Keratinocyte (primary cell): ENCODE measurements at places on chromosomes 2 and 18.

- H3K27me3 ChIP-seq = no peaks in the 10 kb centered on the region
- no peaks in the 10 kb centered on the region for H3K4me1 ChIP-seq
- no peak overlapping the region for H3K4me3 ChIP-seq
- no peak for DNase-seq
- H3K36me3 ChIP-seq = peaks cover 10% of the 10 kb centered on the region
Observed at GRCh38 chr18:45879681-45880655, 54.5 kb downstream of the SIGLEC15 start.

DNA sequence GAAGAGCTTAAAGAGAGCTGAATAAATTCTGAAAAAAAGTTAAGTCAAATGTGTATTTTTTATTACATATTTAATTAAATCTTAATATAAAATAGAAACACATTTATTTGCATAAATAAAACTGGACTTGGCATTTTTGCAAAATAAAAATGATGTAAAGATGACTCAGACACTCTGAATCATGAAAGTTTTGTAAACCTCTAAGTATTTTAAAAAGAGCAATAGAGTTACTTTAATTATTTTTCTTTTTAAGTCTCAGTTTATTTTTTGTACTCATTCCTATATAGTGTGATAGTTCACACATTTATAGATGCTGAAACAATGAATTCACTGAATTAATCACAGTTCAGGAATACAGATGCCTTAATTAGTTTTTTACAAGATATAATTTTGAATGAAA, 109.9 kb upstream of the DTNA start:
- no peak for DNase-seq
- H3K27me3 ChIP-seq = no peaks in the 10 kb centered on the region
- no peaks in the 10 kb centered on the region for H3K36me3 ChIP-seq
- H3K27ac ChIP-seq = no peak overlapping the region

- no peaks in the 10 kb centered on the region for H3K27me3 ChIP-seq
- H3K4me1 ChIP-seq = no peaks in the 10 kb centered on the region
- no peak overlapping the region for H3K4me3 ChIP-seq
- no peak for DNase-seq
Observed at GRCh38 chr2:31523871-31524492, 56.8 kb downstream of the SRD5A2 start.

GRCh38 chr18:10072671-10073175, 158.9 kb downstream of the VAPA start:
- no peak overlapping the region for H3K27ac ChIP-seq
- peaks cover 11% of the 10 kb centered on the region for H3K27me3 ChIP-seq
- peaks cover 7% of the 10 kb centered on the region for H3K4me1 ChIP-seq
- no peaks in the 10 kb centered on the region for H3K36me3 ChIP-seq
- no peak for DNase-seq

DNA sequence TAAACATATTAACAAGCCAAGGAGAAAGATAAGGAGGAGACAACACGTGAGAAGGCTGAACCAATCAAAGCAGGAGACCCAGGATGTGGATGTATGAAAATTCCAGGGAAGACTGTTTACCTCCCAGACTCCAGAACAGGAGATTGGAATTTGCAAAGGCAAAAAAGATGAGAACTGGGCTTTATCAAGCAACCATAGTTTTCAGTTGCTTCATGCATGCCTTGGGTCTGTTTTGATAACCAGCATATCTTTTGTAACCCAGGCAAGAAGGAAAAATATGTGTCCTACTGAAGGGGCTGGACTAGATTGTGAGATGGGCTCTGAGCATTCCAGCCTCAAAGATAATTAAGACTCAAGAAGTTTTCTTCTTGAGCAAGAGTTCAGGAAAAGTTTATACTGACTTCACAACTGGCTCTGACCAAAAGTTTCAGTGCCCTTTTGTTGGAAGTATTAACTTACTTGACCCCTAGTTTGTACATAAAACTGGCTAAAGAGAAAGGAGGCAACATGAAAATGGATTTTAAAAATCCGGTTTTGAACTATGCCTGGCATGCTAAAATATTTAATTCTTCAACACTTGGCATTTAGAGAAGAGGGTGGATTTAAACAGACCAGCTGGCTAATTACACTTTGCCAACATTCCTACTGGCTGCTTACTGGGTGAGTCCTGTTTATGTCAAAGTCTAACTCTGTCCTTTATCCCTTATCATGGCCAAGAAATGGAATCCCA, 79.3 kb upstream of the CD28 start:
- H3K27ac ChIP-seq = no peak overlapping the region
- DNase-seq = no peak
- H3K27me3 ChIP-seq = no peaks in the 10 kb centered on the region
- no peak overlapping the region for H3K4me3 ChIP-seq

DNA sequence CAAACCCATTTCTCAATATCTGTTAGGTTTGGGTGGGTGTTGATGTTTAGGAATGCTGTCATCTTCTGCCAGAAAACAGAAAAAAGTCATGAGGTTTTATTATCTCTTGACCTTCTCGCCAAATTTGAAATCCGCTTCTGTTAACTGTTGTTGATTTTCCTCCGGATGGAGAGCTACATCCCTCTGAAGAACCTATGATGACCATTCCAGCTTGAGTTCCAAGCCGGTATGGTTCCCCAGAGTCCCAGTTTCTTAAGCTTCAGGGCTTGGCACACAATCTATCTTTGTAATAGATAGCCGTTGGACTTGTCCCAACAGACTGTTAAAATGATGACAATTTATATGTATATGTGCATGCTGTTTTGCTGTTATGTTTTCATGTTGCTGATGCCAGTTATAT, 1201.0 kb downstream of the LRP1B start:
- no peak for DNase-seq
- no peaks in the 10 kb centered on the region for H3K36me3 ChIP-seq
- H3K27ac ChIP-seq = no peak overlapping the region
- H3K27me3 ChIP-seq = no peaks in the 10 kb centered on the region
- H3K4me3 ChIP-seq = no peak overlapping the region
- no peaks in the 10 kb centered on the region for H3K4me1 ChIP-seq

- no peak for DNase-seq
- H3K4me1 ChIP-seq = no peaks in the 10 kb centered on the region
- no peak overlapping the region for H3K4me3 ChIP-seq
- no peak overlapping the region for H3K27ac ChIP-seq
- no peaks in the 10 kb centered on the region for H3K36me3 ChIP-seq
Observed at GRCh38 chr2:163405298-163405697, 330.5 kb downstream of the FIGN start.

DNA sequence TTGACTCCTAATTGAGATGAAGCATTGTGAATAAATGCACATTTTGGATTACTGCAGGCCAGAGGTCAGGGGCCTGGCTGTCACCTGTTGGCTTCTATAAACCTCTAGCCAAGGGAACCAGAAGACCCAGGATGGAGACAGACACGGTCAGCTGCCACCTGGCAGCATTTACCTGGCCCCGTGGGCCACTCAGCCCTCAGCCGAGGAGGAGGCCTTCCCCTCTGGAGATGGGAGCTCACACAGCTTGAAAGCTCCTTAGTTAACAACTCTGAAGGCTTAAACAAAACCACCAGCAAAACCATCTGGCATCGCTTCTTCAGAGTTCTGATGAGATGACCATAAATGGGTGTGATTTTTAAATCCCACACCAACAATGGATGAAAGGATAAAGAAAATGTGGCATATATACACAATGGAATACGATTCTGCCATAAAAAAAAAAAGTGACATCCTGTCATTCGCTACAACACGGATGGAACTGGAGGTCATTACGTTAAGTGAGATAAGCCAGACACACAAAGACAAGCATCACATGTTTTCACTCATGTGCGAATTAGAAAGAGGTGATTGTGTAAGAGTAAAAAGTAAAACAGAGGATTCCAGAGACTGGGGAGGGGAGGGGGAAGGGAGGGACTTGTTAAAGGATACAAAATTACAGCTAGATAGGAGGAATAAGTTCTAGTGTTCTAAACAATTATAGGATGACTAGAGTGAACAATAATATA, 218.4 kb downstream of the TMEM163 start:
- DNase-seq = no peak
- peaks cover 3% of the 10 kb centered on the region for H3K4me1 ChIP-seq
- no peak overlapping the region for H3K27ac ChIP-seq
- peaks cover 7% of the 10 kb centered on the region for H3K27me3 ChIP-seq
- H3K36me3 ChIP-seq = no peaks in the 10 kb centered on the region
- H3K4me3 ChIP-seq = no peak overlapping the region
